ENCODE measurements at places on chromosomes 6 and 20.

GRCh38 chr6:99458319-99458718, 33.2 kb upstream of the PNISR start:
- no peak for DNase-seq

DNA sequence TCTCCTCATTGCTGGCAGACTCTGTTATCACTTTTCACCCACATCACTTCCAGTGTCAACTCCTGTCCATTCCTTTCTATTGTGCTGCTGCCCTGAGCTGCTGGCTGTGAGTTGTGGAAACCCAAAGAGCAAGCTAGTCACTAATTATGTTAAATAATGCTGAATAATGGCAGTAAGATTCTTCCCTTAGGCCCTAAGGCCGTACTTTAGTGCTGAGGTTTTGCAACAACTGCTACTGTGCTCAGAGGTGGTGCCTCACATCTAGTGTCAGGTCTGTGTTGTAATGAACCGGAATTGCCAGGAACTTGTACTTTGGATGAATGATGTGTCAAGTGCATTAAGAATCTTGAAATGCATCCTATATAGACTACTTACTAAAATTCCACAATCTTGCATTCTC, 372.2 kb upstream of the RNF217 start:
- DNase-seq = no peak

DNA sequence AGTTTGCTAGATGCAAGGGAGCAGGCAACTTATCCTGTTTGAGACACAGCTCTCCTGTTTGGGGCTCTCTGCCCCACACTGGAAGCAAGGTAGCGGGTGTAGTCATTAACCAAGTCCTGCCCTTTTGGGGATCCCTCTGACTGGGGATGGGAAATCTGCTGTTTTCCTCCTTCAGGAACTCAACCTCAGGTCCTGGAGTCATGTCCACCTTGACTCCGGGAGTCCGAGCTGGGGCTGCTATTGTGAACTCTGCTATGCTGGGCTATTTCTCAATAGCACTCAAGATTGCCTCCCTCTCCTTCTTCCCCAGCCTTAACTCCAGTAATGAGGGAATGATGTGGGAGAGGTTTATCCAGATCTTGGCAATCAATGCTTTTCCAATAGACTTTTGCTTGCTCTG, 54.1 kb upstream of the CHD6 start:
- DNase-seq = no peak

- no peak for DNase-seq
These were observed 16.0 kb downstream of the RPS12 start for GRCh38 chr6:132830334-132830751.

DNA sequence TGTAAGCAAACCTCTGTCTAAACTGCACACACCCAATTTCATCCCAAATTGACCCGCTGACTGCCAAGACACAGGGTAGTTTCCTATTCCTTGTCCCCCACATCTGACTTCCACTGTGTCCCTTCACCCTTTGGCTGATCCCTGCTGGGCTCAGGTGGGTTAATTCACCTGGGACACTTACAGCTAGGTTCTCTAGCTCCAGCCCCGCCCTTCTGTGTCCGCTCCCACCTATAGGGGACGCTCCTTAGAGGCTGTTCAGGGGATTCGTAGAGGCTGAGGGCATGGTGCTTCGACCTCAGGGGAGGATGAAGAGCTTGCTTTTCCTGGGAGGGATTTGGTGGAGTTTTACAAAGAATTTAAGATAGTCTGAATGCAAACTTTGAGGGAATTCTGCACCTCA, 4.0 kb upstream of the CD93 start:
- no peak for DNase-seq

DNA sequence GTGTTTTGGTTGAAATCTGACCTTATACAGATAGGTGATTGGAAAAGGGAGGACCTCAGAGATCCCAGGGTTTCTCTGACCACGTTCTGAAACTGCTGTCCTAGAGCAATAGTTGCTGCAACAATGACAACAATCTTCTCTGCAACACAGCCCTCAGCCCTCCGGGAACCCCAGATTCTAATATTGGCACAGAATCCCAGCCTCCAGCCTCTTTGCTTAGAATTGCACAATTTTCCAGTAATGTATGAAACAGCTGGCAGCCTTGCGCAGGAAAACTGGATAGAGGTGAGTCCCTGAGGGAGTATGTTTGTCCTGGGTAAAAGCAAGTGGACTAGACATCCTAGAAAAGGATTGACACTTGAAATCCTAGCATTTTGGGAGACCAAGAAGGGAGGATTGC, 30.4 kb upstream of the PNRC1 start:
- no peak for DNase-seq

GRCh38 chr6:117354671-117355070, 71.1 kb downstream of the ROS1 start:
- DNase-seq = no peak

- DNase-seq = no peak
These were observed 3.1 kb downstream of the ARMC12 start for GRCh38 chr6:35739645-35740524.

- no peak for DNase-seq
These were observed 379.1 kb downstream of the TENT5A start for GRCh38 chr6:81373414-81373813.

DNA sequence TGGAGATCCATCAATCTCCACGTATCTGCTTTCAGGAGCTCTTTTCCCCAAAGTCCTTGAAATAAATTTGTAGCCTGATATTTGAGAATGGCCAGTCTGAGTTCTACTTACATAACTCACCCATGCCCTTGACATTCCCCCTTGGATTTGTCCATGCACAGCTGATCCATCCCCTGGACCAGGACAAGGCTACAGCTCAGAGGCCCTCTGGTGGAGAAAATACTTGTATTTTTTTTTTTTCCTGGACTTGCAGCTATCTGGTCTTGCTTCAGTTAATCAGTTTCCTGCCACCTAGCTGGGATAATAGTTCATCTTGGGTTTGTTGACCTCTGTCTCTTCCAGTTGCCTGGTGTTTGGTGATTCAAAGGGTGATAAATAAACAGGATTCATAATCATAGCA, 467.6 kb downstream of the DHX35 start:
- no peak for DNase-seq

- DNase-seq = no peak
These were observed 265.5 kb downstream of the DLL1 start for GRCh38 chr6:170025341-170025911.

DNA sequence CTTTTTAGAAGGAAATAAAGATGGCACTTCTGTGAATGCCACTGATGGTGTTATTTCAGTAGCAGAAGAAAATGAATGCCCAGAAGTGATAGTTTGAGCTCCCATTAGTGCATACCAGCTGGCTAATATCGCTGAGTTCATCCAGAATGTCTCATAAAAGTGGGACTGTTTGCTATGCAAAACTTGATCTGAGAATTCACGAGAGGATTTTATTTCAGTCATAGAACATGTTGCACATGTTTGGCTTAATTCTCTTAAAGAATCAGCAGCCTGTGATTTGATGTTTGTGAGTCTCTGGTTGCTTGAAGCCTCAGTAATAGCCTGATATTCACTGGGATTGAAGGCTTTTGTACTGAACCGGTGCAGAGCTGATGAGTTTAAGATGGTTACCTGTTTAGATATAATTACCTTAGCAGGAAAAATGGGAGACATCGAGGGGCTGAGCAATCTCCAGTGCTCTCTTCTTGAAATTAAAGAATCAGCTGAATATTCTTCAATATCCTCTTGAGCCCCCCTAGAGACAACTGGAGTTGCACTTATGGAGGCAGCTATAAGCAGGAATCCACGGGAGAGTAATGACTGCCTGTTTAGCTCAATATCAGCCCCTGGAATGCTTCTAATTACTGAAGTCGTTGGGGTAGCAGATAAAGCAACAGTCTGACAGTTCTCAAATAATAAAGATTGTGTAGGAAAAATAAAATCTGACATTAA, 955.5 kb downstream of the PHF3 start:
- DNase-seq = no peak

- DNase-seq = no peak
These were observed 80.8 kb upstream of the MPC1 start for GRCh38 chr6:166463359-166464067.

GRCh38 chr6:35015476-35015875, 125.7 kb downstream of the TCP11 start:
- DNase-seq = no peak

DNA sequence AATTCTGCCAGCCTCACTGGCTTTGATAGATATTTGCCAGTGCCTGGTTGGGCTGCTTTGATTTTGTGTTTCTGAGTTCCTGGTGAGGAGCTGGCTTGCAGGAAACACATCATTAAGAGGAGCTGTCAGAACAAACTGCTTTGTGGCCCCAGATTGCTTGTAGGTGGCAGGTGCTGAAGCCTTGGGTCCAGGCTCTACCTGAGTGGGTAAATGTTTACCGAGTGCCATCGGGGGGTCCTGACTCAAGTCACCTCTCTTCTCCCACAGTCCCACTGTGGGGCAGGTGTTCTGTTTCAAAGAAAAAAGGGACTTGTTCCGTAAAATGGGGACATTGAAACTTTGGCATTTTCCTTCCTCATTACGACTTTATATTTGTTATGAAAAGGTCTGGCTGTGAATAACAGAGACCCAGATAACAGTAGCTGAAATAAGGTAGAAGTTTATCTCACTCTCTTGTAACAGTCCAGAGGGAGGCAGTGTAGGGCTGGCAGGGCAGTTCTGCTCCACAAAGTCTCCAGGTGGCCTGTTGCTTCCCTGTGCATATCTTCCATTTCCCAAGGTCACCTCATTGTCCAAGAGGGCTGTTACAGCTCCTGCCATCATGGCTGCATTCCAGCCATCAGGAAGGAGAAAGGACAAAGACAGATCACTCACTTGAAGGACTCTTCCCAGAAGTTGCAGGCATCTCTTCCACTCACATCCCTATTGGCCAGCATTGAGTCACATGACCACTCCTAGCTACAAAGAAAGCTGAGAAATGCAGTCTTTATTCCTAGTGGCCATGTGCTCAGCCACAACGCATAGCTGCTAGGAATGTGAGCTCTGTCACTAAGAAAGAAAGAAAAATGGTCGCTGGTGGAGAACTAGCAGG, 149.9 kb upstream of the KCNG1 start:
- no peak for DNase-seq
